Natural killer cell treated with Interleukin-12 subunit alpha and Interleukin-12 subunit beta and Interleukin-15 and Interleukin-18, amount 100 ng/mL, for 72 hours (primary cell): ENCODE measurements at places on chromosomes 6 and 20.

DNA sequence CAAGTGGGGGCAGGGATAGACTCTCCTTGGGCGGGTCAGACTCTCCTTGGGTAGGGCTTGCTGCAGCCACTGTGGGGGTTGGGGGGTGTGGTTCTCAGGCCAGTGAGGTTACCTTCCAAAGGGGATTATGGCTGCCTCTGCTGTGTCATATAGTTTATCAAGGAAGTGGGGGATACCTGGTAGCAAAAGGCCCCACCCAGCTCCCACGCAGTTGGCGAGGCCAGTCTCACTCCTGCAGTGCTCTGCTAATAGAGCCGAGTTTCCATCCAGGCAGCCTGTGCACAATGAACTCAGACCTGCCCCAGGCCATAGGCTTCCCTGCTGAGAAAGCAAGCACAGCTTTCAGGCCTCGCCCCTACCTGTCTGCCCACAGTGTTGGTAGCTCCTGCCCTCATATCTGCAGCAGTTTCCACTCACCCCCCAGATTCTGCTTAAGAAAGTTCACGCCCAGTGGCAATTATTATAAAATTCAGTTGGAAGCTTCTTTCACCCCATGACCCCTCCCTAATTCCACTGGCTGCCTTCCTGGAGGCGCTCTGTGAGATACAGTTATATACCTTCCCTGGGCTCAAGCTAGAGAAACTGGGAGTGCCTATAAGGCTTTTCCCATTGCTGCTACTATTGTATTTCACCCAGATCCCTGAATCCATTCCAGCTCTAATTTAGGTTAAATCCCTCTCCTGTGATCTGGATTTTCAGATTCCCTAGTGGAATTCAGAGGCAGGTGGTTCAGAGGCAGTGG lies 56.1 kb downstream of the HDDC2 start:
- DNase-seq: no peak

DNA sequence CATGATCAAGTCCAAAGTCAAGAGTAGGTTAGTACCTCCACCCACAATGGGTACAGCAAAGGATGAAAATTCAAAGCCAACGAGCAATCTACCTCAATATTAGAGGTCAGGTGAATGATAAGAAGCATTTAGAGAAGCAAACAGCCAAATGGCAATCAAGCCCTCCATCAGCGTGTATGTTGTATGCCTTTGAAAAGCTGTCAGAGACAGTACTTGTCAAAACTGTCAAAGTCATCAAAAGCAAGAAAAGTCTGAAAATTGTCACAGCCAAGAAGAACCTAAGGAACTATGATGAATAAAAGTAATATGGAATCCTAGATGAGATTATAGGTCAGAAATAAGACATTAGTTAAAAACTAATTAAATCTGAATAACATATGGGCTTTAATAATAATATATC lies 99.3 kb downstream of the PCSK2 start:
- DNase-seq: no peak

DNA sequence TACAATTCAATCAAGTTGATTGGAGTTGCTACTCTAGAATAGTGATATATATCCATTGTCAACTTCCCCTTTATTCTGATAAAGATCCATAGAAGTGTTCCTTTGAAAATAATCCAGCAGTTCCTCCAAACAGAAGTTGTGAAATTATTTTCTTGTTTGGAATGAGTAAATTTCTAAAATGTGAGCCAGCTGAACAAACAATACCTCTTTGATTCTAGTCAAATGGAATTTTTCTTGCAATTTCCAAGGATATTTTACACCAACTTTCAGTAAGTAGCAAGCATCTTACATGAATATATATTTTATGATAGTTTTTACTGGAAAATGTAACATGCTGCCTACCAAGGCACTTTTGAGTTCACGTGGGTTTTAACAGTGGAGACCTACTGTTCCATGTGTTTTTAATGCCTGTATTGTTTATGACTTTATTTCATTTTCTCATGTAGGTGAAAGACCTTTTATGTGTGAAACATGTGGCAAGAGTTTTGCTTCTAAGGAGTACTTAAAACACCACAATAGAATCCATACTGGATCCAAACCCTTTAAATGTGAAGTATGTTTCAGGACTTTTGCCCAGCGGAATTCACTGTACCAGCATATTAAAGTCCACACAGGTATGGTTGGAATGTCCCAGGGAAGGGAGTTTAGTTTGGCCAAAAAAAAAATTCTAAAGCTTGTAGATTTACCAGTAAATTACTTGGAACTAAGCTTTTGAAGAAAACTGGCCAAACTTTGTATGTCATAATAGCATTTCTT lies 6.5 kb downstream of the GZF1 start:
- no peak for DNase-seq

DNA sequence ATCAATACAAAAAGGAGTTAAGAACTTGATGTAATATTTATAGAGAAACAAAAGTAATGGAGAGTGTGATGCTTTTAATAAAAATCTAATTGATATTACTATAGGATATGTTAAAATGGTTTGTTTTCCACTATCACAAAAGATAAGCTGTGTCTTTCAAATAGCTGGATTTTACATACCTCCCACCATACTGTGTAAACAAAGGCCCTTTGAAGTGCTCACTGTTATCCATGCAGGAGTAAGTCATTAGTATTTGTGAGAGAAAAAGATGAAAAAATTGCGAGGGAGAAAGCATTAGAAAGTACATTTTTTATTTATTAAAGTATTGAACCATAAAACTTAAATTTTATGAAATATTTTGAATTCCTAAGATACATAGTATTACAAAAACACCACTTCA lies 733.0 kb downstream of the GRIK2 start:
- no peak for DNase-seq

DNA sequence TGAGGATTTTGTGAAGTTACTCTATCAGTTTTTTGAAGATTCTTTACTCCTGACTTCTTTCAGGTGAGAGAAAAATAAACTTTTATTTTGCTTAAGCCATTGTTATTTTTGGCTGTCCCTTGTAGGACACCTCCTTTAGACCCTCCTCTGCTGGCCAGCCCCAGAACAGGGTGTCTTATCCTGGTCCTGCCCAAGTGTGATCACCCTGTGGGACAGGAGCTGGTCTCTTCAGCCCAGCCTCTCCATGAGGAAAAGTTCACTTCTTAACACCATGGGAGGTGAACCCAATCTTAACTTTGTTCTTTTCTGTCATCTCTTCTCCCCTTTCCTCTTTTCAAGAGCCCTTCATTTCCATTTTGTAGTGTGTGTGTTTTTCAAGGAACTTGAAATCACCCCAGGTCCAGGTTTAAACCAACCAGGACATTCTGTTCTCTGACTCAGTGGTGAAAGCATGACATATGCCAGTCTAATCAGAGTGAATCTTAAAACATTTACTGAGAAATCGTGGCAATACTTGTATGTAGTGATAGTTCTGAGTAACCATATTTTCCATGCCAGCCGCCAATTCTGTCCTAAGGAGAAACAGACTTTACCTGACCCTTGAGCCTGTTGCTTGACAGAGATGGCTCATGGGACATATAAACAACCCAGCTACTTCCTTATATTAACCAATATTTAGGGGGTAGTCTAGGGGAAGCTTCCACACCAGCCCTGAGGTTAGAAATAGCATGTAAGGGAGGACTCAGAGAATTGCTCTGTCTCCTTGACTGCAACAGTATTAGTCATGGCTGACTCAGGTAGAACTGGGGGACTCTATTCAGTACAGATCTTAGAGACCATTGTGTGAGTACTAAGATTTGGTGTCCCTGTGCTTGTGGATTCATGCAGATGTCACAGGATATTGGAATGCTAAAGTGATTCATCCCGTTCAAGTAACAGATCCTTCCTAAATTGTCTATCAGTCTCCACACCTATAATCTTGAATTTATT lies 48.8 kb downstream of the FLRT3 start:
- no peak for DNase-seq

- DNase-seq: no peak
Measured at GRCh38 chr6:38151580-38152500, 332.3 kb downstream of the ZFAND3 start.

GRCh38 chr6:135527960-135528249 lies 30.4 kb upstream of the AHI1 start:
- no peak for DNase-seq

- DNase-seq: no peak
Measured at GRCh38 chr6:52130440-52130839, 43.0 kb upstream of the PKHD1 start.

DNA sequence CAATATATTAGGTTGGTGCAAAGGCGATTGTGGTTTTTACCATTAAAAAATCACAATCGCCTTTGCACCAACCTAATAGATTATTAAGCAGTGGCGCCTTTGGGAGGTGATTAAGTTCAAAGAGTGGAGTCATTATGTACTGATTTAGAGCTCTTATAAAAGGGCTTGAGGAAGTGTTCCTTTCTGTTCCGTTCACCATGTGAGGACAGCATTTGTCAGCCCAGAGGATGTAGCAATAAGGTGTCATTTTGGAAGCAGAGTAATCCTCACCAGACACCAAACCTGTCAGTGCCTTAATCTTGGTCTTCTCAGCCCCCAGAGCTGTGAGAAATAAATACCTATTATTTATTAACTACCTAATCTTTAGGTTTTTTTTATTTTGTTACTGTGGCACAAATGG lies 542.1 kb upstream of the MAN1A1 start:
- DNase-seq: no peak

DNA sequence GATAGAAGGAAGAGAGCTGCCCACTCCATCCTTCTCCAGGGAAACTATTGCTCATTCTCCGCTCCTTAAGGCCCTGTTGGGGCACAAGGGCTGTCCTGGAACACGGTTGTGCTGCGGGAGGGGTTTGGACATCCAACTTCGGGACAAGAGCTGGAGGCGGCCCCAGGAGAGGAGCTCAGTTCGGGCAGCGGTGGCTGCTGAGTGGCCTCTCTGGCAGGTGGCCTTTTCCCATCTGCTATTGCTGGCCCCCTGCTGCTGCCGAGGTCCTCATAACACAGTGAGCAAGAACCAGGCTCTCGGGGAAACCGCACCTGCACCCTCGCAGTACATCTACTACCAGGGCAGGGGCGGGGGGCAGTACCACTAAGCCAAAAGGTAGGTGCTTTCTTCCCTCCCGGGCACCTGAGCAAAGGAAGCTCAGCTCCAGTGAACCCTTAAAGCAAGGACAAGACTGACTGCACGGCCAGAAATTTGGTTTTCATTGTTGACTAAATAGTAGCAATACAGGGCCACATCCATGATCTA lies 63.7 kb downstream of the PSMG4 start:
- no peak for DNase-seq
